NCI-H774 (cell line): ENCODE measurements at places on chromosomes 13 and 19.

DNA sequence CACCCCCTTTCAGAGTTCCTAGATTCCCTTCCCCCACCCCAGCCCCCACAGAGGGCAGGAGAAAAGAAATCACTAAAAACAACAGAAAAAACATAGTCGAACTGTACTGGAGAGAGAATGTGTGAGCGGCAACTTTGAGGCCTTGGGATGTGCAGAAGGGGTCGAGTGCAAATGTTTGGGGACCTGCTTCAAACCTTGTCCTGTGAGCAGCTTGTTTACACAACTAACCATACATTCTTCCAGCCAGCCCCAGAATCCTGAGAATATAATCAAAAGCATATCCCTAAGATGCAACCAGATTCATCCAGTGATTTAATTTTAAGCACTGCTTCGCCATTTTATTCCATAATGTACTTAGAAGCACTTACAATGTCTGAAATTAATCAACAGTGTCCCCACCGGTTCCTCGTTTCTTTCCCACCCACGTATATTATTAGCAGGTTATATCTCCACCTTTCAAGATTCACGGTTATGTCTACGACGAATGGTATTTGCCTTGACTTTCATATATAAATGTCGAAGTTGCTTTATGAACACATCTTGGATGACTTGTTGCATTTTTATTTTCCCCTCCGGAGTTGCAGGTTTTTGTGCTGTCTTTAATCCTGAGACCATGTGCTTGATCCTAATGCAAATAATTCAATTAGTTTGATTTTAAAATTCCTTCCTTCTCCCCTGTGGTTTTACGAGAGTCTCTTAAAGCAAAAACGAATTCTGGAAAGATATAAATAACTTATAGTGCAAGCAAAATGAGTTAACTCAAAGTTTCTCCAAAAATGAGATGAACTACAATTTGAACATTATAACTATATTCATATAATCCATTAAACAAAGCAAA, 107.6 kb downstream of the ZIC5 start:
- no peak for DNase-seq

DNA sequence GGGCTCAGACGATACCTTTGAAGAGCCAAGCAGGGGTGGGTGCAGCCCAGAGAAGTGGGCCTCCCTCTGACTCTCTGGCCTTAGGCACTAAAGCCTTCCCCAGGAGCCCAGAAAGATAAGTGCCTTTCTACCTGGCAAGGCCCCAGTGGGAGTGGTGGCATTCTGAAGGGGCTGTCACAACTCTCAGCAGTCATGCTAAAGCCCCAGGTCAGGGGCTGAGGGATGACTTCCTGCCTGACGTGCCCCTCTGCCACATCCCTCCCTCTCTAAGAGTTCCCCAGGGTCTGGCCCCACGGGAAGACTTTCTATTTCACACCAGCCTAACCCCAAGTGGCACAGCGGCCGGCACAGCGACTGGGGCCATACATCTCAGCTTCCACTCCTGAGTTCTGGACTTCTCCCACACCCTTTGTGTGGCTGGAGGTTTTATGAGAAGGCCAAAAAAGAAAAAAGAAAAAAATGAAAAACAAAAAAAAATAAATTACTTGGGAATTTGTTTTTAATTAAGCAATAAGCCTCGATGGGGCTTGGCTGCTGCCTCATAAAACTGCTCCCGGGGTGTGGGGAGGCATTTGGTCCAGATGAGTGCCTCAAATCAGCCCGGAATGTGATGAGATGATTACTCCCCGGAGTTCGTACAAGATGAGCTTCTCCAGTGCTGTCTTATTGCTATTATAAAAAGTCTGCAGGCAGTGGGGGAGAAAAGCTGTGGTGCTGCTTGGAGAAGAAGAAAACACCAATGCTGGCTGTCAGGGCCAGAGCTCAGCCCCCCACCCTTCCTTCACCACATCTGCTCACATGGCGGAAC, 28.5 kb upstream of the PLEKHF1 start:
- no peak for DNase-seq

DNA sequence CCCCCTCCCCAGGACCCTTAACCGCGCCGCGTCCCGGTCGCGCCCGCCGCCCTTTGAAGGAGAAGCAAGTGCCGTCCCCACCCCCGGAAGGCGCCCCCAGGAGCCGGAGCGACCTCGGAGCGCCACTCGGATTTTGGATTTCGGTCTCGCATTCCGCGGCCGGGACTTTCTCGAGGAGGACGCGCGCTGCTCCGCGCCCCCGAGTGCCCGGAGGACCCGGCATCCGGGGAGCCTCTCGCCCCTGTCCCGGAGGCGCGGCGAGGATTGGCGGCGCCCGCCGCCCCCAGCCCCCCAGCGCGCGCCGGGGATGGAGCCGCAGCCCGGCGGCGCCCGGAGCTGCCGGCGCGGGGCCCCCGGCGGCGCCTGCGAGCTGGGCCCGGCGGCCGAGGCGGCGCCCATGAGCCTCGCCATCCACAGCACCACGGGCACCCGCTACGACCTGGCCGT, 1.6 kb downstream of the MIDN start:
- no peak for DNase-seq

DNA sequence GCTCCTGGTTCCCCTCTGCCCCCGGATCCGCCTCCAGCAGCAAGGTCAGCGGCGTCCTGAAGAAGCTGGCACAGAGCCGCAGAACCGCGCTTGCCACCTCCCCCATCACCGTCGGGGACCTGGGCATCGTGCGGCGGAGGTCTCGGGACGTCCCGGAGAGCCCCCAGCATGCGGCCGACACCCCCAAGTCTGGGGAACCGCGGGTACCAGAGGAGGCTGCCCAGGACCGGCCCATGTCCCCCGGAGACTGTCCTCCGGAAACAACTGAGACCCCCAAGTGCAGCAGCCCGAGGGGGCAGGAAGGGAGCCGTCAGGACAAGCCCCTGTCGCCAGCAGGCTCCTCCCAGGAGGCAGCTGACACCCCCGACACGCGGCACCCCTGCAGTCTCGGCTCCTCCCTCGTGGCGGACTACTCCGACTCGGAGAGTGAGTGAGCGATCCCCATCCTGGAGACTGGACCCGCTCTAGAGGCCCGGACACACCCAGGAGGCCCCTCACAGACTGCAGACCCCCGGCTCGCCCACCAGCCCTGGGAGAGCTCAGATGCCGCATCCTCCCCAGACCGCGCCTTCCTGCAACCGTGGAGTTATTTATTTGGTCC, 1.6 kb upstream of the MRI1 start:
- DNase-seq = no peak

GRCh38 chr19:8149261-8150094, at the start of gene FBN3:
Gene FBN3, minus strand, starts transcription at chr19:8149592. Its CDS starts 2,112 bp downstream, at chr19:8147480.
- no peak for DNase-seq

GRCh38 chr13:42740753-42741152, 40.6 kb upstream of the FAM216B start:
- no peak for DNase-seq

DNA sequence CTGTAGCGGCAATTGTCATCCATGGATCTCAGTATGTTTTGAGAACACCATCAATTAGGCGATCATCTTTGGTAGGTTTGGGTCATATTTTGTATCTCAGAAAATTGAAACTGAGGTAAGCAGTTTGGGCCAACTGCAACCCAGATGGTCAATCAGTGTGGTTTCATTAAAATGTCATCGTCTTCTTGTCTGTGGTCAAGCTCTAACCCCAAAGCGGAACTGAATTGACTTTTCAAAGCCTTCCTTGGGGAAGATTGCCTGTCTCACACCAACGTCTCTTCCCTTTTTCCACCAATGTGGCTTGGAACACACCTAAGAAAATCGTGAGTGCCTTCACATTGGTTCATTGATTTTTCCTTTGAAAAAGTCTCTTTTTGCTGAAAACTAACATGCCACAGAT, 56.3 kb upstream of the UBAC2 start:
- no peak for DNase-seq

DNA sequence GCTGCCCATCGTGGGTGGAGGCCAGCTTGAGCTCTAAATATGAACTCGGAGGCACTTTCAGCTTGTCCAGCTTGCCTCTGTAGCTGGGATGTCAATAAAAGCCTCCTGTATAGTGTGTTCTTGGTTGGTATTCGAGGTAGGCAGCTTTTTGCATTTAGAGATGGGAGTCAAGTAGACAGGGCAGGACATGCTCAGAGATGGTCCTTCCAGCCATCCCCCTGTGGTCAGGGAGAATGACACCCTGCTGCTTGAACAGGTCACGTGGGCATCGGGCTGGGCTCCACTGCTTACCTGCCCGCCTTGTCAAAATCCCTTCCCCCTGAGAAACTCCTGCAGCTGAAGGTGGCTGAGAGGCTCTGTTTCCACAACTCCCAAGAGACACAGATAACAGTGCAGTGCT, 302.5 kb downstream of the ZNF536 start:
- no peak for DNase-seq

- no peak for DNase-seq
Observed at GRCh38 chr19:6378041-6378440, 2.3 kb upstream of the PSPN start.

GRCh38 chr19:5837761-5838352, 1.6 kb downstream of the FUT6 start:
- no peak for DNase-seq

- no peak for DNase-seq
Observed at GRCh38 chr13:36763126-36763722, 55.8 kb upstream of the RFXAP start.

DNA sequence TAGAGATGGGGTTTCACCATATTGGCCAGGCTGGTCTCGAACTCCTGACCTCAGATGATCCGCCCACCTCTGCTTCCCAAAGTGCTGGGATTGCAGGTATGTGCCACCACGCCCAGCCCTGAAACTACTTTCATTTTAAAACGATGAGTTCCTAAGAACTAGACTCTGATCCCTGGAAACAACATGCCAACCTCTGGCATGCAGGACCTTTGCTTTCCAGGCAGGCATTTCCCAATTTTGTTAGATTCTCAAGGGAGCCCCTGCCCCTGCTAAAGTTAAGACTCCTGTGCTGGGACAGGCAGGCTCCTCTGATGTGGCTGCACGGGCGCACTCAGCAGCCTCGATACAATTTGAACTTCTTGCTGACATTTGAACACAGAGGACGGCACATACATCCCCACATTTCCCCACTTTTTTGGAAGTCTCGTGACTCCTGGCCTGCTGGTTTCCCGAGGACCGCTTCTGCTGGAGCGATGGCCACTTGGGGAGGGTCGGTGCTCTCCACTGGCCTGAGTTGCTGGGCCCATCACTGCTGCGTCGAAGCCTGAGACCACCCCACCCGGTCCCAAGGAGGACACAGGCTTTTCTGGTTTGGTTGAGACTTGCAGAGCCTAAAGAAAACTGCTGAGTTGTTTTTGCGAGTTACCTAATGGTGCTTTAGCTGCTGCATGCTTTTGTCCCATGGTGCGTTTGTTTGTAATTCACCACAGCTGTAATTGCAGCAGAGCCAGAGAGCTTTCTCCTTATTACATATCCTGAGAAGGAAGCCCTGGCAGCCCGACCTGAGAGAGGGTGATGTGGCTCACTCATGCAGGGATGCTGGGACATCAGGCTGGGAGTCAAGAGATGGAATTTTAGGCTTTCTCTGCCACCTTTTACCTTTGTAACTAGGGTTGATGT, 8.2 kb downstream of the ATP11A start:
- DNase-seq = no peak

DNA sequence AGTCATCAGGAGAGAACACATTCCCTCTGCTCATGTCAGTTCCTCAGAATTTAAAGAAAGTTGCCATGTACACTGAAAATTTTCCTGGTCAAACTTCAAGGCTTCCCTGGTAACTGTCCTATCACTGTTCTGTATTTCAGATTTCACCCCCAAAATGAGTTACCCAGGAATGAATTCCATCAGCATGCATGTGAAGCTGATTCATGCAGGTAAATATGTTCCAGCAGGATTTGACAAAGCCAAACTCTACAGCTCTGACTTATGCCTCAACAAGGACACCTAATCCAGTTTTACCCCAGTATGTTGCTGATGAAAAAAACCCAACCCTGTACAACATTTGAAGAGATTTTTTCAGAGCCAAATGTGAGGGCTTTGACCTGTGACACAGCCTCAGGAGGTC, 21.5 kb downstream of the LIG4 start:
- DNase-seq = no peak

- DNase-seq = no peak
Observed at GRCh38 chr13:79625517-79625916, 144.6 kb downstream of the NDFIP2 start.

- DNase-seq = no peak
Observed at GRCh38 chr19:23949611-23950010, 34.9 kb downstream of the ZNF726 start.

DNA sequence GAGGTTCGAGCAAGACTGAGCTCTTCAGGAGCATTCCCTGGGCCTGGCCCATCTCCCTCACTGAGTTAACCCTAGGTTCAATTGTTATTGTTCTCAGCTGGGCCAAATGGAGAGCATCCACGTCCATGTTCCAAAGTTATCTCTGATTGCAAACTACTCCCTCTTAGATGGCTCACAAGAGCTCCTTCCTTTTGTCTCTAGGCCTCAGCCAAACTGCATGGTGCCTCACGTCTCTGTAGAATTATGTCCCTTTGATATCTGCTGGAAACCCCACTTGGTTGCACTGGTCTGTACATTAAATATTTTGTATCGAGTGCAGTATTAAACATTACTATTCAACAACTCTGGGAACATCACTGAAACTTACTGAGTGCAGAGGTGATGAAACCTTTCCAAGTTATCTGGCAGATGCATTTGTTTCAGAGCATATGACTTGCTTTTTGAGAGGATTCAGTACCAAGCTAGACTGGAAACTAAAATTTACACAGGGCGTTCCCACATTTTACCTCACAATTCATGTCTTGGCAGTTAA, 38.1 kb downstream of the DOCK9 start:
- DNase-seq = no peak

DNA sequence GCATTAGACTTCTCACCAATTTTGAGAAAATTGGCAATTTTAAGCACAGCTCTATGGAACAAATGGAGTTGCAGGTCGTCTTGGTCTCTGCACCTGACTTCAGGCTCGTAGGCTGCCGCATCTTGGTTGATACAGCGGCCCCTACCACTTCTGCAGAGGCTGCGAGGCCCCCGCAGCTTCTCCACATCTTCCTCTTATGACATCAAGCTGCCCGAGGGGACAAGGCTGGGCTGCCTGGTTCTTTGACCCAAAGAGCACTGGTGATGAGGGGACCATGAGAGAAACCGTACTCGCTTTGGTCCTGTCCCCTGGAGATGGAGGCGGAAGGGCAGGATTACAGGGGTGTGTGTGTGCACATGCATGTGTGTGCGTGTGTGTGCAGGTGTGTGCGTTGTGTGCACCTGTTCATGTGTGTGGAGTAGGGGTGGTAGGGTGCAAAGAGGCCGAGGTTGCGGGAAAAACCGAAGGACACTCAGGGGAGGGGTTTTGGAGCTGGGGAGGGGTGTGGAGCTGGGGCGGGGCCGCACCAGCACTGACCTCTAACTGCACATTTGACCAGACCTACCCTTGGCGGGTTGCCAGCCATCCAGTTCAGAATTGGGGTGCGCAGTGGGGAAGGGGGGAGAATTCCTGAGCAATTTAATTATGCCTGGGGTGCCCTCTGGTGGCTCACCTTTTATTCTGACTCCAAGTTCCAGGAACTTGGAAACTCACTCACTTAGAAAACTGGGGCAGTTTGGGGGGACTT, 65.1 kb upstream of the ARHGEF7 start:
- peak; percentile 37 for DNase-seq

- DNase-seq = no peak
Observed at GRCh38 chr13:107035778-107036177, 467.8 kb upstream of the ARGLU1 start.
